A549 treated with ZK216348 at 1 μM for 4 hours (cell line): ENCODE measurements at places on chromosomes 2 and 18. TPM values are rescaled to one million over a fixed set of nuclear protein-coding genes. Genes with fewer than 3 reads are reported as not detected.

The ACTG2 gene
- total RNA-seq: 0.12 to 0.38 TPM (median 0.13 TPM) in 3 of 5 replicates, not detected in the others

The ZSWIM2 gene
- not detected in 5 replicates for total RNA-seq

The IL1R1 gene
- total RNA-seq: 27.0 to 46.0 TPM (median 40.9 TPM) in 5 replicates

The SP140L gene
- total RNA-seq: 3.3 to 4.7 TPM (median 3.5 TPM) in 5 replicates
